Stimulated activated CD4-positive, alpha-beta T cell treated with anti-CD3 and anti-CD28 coated beads, Interleukin-15, amount 100 ng/mL, for 1 hour (primary cell): ENCODE measurements at places on chromosomes 2 and 18.
A peak's percentile ranks its signal among the peaks of the same experiment; 100 is the strongest.

DNA sequence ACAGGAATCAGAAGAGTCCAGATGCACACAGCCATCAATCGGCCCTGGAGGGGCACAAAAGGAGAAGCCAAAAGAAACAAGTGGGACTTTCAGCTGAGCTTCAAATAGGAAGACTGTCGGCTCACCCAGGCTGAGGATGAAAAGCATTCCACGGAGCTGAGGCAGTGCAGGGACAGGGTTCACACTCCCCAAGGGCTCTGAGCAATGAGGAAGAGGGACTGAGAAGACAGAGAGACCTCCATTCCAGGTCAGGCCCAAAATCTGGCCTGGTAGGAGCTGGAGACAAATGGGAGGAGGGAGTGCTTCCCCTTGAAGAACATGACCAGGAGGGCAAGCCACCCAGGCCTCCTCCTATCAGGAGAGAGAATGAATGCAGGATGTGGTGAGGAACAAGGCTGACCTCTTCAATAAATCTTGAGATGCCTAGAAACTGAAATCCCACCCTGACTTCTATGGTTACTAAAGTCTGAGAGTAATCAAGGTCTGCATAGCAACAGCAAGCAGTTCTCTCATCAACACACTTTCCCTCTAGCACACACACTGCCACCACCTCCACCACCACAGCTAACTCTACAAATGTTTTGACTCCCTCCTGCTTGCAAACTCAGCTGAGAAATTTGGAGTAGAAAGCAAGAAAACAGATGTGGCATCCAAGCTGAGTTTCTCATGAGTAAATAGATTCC, 434.4 kb downstream of the TNS1 start:
- no peak for DNase-seq

DNA sequence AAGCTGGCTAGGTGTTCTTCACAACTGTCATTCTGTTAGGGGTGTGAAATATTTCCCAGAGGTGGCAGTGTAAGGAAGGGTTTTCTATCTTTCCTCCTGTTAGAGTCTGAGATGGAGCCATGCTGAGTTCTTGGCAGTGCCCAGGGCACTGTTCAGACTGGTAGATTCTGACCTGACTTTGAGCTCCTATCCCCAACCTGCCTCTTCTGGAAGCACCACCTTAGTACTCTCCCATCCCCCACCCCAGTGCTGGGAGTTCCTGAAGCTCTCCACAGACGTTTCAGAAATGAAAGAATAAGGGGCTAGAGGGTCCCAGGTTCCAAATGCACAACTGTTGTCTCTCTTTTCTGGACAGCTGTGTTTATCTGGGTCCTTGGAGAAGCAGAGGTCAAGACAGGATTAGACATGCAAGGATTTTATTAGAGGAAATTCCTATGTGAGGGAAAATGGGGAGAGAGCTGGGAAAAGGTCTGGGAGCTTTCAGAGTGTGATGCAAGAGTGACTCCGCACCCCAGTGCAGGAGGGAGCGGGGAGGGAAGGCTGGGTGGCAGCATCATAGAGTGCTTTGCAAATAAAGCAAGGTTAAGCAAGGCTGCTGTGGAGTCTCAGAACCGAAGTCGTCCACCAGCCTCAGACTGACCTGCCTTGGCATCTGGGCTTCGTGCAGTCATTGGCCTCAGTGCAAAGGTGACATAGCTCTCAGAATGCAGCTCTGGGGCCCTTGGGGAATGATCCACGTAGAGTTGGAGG, 75.5 kb downstream of the SLC4A3 start:
- no peak for DNase-seq

- DNase-seq: no peak
Observed at GRCh38 chr2:151230627-151231140, 31.0 kb downstream of the RBM43 start.

DNA sequence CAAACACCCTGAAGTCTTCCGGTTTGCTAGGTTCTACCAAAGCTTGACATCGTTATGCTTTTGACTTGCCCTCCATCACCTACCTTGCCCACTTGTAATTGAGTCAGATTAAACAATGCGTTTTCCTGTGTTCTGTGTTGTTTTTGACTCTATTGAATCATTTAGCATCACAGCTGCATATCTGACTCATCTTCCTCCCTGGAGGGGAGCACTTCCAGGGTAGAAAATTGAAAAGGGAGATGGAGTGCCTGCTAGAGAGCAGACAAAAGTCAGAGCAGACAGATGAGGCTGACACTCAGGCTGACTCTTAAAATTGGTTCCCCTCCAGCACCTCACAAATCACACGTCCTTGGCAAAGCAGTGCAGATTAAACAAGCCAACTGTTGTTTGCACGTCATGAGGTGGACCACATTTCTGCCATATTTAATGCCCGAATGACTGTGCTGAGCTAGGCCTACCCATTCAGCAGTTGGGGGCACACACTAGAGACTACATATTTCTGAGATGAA, 2.2 kb downstream of the MPP4 start:
- no peak for DNase-seq

DNA sequence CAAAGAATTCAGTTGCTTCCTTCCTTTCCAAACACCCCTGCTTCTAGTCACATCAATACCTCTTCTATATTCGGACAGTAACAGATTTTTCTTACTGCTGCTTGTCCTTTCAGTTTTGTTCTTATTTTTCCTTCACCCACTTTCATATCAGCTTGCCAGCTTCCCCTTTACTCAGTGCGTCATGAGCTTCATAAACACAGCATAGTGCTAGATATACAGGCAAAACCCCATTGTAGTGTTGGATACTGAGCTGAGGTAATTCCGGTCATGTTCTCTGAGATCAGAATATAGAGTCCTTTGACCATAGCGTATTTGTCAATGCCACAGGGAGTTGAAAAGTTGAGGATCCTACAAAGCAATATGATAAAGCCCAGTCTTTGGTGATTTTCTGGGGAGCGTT, 2.4 kb downstream of the FARP2 start:
- no peak for DNase-seq

GRCh38 chr2:43727634-43728014, 46.2 kb upstream of the DYNC2LI1 start:
- DNase-seq: no peak

- no peak for DNase-seq
Observed at GRCh38 chr2:168814046-168814445, 11.6 kb downstream of the NOSTRIN start.

- no peak for DNase-seq
Observed at GRCh38 chr2:134306521-134306920, 52.6 kb downstream of the MGAT5 start.

- DNase-seq: no peak
Observed at GRCh38 chr2:162123806-162124758, 28.0 kb downstream of the GCG start.

- no peak for DNase-seq
Observed at GRCh38 chr2:241268716-241269445, 46.6 kb downstream of the HDLBP start.

DNA sequence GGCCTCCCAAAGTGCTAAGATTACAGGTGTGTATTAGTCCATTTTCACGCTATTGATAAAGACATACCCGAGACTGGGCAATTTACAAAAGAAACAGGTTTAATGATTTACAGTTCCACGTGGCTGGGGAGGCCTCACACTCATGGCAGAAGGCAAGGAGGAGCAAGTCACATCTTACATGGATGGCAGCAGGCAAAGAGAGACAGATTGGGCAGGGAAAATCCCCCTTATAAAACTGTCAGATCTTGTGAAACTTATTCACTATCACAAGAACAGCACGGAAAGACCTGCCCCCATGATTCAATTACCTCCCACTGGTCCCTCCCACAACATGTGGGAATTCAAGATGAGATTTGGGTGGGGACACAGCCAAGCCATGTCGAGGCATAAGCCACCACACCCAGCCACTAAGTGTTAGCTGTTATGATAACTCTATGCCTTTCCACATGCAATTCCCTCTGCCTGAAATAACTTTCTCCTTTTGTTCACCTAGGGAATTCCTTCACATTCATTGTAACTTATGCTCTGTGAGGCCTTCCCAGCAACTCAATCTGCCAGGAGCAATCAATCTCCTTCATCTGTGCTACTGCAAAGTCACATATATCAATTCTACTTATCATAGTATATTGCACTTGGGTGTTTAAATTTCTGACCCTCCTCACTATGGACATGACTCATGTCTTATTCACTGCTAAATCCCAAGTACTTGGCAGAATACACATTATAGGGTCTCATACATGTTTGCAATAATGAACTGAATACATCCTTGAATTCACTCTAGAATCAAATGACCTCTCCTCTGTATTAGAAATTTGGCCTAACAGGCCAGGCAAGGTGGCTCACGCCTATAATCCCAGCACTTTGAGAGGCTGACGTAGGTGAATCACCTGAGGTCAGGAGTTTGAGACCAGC, 7.4 kb downstream of the MCEE start:
- DNase-seq: no peak

DNA sequence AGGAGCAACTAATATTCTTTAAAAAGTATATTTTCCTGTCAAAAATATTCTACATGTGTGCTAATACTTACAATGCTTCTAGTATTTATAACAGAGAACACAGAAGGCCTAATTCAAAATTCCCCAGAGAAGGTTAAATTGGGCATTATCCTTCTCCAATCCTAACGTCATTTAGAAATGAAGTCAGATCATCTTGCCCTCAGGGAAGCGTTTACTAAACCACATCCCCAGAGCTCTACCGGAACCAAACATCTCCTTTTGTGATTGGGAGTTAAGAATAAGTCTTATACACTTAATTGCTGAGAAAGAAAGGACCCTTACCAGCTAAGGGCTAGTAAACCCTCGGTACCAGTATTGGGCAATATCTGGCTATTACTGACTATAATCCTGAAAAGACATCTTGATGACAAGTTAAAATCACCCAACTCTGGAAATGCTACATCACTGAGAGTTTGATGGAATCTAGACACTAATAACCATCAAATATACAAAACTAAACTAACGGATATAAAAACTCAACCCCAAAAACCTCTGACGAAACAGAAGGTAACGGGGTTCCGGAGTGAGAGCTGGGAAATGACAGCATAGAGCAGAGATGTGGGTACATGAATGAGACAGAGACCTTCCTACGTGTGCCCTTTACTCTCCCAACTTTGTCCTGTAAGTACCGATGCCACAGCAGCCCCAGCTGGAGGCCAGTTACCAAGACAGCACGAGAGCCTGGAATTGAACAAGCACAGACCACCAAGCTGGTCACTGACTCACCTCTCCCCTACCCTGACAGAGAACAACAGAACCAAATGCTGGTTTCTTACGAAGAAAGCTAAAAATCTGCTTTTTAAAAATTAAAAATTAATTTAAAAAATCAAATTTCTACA, 35.0 kb downstream of the WDSUB1 start:
- DNase-seq: no peak

DNA sequence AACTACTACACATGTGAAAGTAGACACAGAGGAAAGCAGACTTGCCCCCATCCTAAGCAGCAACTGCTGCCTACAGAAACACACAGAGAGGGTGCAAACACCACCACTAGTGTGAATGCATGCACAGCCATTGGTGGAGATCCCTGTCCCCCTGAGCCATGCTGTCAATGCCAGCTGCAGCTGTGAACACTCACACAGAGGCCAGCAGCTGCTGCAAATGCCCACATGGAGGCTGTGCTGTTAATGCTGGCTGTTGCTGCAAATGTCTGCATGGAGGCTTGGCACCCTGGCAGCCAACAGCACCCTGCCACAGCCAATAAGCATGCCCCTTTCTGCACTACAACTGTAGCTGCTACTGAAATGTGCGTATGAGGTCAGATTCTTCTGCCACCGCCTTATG, 355.0 kb downstream of the LNPK start:
- DNase-seq: no peak

GRCh38 chr18:54316071-54316820, 41.4 kb downstream of the STARD6 start:
- no peak for DNase-seq

- peak; percentile 14 for DNase-seq
Observed at GRCh38 chr2:102615620-102616436, 3.5 kb upstream of the SLC9A2 start.

DNA sequence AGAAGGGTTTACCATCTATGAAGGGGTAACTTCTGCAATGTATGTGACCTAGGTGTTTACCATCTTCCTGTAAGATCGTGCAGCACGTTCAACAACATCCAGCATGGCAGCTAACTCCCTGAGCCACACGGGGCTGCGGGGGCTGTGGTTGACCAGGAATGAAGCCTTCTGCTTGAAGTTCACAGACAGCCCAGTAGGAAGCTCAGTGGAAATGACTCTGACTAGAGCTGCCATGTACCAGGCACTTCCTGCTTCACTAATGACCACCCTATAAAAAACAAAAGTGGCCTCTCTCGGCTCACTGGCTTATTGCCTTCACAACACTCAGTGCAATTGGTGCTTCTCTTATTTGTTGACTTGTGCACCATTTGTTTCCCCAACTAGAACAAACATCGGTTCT, 99.7 kb upstream of the SMAD7 start:
- DNase-seq: no peak

DNA sequence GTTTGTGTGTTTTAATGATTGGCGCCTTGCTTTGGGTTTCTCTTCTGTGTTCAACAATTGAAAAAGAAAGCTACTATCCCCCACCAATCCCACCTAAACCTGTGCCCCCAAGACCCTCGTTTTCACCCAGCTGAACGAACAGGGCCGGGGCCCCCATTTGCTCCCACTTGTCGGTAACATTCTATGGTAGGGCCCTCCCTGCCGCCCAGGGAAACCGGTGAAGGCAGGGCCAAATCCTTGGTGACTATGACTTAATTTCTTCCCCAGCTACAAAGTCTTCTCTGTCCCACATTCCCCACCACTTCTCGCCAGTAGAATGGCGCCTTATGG, 598 bp upstream of the SNRNP200 start:
- DNase-seq: no peak

DNA sequence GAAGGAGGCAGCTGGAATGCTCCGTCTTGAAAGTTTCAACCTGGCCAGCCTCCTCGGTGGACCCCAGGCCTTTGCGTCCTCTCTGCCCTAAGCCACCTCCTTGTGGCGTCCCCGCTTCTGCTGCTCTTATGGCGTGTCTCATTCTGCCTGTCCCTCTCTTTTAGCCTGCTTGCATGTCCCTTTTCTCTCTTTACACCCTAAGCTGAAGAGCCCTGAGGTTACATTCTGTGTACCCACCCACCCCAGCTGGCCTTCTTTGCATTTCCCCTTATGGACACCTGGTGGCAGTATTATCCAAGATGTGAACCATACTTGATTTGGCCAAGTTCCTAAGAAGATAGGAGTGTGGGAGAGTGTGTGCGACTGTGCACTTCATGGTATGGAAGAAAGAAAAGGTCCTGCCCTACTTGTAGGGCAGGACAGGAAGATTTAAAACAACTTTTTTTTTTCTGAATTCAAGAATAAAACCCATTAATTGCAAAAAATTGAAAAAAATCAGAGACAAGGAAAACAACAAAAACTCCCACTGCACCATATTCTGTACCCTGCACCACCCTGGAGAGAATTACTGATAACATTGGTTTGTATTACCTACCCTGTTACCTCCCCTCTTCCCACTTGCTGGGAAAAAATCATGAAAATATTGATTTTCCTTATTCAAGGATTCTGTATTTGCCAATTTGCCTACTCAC, 77.4 kb downstream of the DYSF start:
- DNase-seq: no peak

- no peak for DNase-seq
Observed at GRCh38 chr2:240570531-240571313, 2.4 kb downstream of the RNPEPL1 start.

- no peak for DNase-seq
Observed at GRCh38 chr2:196170213-196170605, 1.2 kb downstream of the STK17B start.
